ENCODE measurements at places on chromosomes 5 and 9.

DNA sequence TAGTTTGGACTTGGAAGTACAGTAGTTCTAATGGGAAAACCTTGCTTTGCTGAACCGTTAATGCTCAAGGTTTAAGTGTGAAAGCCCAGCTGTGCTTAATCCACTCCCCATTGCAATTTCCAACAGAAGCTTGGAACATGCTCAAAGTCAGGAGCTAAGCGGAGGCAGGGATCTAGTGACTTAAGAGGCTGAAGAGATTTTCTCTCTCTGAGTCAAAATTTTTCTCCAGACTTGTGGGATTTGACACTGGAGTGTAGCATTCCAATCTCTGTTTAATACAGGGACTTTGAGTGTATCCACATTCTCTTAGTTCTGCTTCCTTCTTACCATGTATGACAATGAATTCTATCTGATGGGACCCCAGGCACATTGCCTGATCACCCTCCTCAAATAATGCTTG, 471.8 kb downstream of the KIF4B start:
- DNase-seq: no peak

GRCh38 chr9:21982861-21983560, 11.2 kb downstream of the CDKN2A start:
- DNase-seq: no peak

DNA sequence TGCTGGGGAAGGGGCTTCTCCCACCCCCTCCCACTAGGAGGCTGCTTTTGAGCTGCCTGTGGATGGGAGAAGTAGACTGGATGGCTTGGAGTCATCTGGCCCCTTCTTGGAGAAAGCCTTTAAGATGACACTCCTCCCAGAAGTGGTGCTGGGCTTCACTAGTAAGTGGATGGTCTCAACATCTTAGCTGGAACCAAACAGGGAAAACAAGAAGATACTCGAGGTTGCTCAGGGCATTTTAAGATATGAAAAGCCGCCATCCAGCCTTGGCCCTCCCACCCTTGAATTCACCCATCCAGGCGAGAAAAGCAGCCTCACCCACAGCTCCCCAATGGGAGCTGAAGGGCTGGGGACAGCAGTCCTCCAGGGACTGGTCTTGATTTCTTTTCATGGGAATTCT, 7.8 kb upstream of the SMIM32 start:
- no peak for DNase-seq

DNA sequence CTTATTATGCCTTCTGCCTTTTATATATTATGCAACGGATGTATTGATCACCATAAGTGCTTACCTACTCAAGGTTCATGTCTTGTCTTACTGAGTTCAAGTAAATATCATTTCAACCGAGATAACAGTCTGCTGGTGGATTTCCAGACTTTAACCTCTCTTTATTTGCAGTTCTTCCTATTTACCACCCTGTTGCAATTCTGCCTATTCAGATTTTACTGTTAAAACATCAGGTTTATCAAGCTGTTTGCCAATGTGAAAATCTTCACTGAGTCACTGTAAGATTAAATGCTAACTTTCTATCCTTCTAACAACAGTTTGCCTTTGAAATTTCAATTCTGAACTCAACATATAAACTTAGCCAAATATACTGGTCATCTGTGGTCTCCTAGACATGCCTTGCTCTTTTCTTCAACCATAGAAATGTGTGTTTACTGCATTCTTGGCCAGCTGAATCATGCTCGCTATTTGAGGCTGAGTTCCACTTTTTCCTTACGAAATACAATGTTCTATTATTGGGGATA, 471.7 kb upstream of the RORB start:
- peak; percentile 14 for DNase-seq

DNA sequence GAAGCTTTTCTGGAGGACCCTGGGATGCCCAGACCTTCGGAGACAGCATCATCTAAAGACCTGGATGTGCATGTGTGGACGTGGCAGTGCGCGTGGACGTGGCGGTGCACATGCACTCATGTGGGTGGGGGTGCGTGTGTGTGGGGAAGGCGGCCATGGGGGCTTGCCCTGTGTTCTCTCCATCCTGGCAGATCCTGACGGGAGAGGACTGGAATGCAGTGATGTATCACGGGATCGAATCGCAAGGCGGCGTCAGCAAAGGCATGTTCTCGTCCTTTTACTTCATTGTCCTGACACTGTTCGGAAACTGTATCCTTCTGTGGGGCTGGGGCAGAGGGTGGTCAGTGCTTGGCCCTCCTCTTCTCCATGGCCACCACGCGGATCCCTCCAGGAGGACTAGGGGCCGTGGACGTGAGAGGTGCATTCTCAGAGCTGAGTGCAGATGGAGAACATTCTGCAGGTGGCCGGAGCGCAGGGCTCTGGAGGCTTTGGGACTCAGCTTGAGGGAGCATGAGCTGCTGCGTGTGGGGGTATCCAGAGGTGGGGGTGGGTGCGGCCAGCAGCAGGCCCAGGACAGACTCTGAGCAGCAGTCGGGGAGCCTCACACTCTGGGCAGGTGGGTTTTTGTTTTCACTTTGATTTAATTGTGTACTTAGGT, 129.1 kb downstream of the CACNA1B start:
- DNase-seq: no peak

GRCh38 chr5:64207978-64208377, 42.3 kb downstream of the RNF180 start:
- no peak for DNase-seq

DNA sequence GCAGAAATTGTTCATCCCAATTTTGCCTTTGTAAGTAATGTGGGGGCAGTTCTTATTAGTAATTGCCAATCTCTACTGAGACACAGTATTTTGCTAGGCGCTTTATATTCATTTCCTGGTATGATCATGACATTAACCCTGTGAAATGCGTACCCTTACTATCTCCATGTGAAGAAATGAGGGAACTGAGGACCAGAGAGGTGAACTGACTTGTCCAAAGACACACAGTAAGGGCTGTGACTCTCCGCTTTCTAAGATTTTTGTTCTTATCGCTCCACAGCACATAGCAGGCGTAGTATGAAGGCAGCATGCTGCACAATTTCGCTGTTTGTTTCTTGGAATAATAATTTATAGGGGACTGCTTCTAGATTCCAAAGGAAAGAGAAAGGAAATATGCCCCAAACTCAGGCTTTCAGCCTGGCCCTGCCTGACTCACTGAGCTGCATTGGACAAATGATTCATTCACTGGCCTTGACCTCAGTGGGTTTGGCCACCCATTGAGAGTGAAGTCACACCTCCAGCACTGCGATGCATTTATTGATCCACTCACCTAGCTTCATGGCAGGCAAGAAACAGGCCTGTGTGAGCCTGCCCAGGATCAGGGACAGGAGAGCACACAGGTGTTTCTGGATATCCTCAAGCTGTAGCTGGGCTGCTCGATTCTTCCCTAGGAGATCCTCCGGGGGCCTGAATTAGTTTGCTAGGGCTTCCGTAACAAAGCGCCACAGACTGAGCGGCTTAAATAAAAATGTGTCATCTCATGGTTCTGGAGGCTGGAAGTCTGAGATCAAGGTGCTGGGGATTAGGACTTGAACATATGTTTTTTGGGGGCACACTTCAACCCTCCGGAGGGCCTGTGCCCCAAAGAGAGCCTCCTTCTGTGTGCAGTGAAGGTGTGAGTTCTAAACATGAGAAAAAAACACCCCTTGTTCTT, 7.2 kb upstream of the DUSP1 start:
- DNase-seq: peak; percentile 59

DNA sequence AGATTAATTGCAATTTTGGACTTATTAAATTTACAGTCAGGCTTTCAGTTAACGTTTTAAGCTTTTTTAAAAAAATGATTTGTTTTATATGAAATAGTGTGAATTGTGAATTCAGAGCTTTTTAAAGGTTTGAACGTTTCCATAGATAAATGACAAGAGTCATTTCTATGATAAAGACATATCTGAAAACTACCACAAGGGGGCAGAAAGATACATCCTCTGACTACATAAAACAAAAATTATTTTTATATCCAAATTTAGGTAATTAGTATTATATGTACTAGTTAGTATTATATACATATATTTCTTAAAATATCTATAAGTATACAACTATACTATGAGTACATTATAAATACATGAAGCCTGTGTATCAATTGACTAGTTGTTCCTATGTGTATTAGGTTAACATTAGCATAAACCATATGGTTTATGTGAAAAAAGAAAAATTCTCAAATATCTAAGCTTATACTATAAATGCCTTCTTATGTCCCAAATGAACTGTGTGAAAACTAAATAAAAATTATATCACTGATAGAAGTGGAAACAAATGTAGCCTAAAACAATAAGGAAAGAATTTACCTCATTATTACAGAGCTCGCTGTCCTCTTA, 155.2 kb downstream of the MEF2C start:
- no peak for DNase-seq

- DNase-seq: no peak
These were observed 5.2 kb downstream of the F2R start for GRCh38 chr5:76720988-76721569.

- DNase-seq: no peak
These were observed 466.8 kb upstream of the TLE4 start for GRCh38 chr9:79104951-79105350.

- DNase-seq: no peak
These were observed 22.1 kb downstream of the PTCH1 start for GRCh38 chr9:95494416-95495371.

GRCh38 chr9:92173318-92173717, 58.1 kb upstream of the SPTLC1 start:
- DNase-seq: no peak

DNA sequence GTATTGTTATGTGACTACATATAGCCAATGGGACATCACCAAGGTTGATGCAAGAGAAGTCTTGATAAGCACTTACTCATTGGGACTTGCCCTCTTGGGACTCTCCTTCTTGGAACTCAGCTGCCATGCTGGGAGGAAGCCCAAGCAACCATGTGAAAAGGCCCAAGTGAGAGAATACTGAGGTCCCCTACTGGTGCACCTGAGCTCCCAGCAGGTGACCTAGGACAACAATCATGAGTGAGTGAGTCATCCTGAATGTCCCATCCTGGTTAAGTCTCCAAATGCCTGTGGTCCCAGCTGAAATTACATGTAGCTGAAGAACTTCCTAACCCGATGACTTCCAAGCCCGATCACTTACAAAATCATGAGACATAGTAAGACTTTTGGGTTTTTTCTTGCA, 260.7 kb downstream of the ICE1 start:
- DNase-seq: no peak

DNA sequence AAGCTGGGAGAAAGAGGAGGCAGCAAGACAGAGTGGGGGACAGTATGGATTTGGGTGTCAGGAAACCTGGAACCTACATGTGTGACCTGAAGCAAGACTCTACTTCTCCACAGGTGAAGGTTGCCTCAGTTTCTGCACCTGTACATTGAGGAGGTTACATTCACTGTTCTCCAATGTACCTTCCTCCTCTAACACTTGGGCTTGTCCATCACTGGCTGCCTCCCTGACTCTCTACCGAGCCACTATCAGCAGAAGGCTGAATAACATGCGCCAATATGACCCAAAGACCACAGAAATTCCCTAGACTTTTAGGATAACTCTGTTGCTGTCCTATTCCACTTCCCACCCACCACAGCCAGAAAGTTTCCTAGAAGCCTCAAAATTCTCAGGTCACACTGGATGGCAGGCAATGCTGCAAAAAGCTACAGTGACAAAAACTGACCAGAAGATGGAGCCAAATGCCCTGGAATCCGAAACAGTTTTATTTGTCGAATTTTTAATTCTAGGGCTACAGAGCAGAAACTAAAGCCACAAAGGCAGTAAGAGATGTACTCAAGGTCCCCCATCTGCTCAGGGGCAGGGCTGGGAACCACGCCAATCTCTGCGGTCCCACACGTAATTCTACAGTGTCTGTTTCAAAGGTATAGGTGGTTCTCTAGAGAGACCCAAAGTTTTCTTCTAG, 64.4 kb downstream of the FAM114A2 start:
- DNase-seq: peak; percentile 33

GRCh38 chr5:181168595-181169118, 21.3 kb downstream of the OR2V2 start:
- DNase-seq: no peak

DNA sequence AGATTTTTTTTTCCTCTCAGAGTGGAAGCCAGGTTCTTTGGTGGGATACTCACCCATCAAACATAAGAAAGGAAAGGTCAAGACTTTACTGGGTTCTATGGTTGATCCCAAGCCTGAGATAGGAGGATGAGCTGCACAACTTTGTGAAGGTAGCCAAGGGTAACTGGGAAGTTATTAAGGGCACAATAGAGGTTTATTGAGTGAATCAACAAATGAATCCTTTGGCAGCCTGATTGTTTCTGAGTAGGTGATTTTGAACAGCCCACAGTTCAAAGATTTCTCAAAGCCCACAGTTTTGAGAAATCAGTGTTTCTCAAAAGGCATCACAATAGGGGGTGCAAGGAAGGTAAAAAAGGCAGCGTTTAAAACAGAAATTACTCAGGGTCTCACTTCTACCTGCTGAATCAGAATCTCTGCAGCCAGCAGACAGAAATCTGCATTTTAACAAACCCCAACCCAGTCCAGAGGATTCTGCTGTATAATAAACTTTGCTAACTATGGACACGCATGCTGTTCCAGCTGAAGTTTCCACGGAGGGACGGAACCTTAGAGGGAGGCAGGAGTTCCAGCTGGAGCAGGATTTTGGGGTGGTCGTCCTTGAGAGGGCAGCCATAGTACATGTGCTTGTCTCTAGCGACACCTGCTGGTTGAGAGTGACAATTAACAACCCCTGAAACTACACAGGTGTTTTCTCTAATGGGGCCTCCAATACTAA, 32.7 kb upstream of the FSD1L start:
- DNase-seq: peak; percentile 16

DNA sequence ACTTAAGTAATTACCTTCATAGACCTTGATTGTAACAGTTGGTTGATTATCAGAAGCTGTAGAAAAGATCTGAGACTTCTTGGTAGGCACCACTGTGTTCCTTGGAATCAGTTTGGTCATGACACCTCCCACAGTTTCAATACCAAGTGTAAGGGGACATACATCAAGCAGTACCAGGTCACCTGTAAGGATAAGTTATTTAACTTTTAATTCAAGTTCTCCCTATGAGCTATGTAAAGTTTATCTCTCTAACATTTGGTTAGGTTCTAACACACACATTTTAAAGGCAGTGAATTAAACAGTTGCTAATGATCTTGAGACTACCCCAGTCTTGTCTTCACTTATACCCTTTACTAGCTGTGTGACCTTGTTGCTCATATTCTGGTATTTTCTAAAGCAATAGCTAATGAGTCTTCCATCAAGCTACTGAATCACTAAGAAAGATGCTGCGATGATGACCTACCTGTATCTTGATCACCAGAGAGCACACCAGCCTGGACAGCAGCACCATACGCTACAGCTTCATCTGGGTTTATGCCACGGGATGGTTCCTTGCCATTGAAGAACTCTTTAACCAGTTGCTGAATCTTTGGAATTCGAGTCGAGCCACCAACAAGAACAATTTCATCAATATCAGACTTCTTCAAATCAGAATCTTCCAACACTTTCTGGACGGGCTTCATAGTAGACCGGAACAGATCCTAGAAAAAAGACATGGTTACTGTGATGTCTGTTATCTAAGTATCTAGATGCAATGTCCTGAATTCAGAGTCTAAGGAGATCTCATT, 2.8 kb downstream of the HSPA5 start:
- DNase-seq: no peak

DNA sequence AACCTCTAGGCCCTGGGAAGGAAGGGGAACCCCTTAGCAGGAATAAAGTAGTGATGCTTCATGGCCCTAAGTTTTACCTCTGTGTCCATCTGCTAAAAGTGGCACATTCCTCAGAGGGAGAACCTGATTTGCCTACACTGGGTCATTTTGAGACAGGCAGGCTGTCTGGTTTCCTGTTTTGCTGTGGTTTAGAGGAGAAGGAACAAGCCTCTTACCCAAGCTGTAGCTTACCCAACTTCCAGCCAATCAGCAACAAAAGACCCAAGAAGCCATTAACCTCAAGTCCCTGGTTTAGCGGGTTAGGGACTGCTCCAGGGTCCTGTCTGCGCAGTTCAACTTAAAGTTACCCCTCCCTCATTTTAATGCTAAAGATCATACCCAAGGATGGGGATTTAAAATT, 411.0 kb downstream of the MAT2B start:
- no peak for DNase-seq

All from HuH-7.5 (cell line).